ENCODE measurements at places on chromosomes 16 and 17.

DNA sequence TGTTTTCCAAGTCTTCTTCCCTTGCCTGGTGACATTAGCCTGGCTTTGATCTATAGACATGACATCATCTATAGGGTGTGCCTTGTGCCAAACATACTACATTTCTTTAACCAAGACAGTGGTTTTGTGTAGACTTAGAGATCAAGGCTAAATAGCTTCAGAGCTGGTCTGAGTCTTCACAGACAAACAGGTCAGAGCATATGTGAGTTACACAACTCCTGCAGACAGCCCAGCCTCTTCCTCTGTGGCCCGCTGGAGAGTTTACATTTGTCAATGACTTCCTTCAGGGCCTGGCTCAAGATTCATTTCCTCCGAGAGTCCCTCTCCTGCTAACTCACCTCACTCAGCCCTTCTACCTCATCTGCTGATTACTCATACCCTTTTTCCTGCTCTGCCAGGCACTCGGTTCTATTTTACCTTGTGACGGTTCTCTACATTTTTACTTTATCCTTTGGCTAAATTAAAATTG, 73.1 kb upstream of the TANC2 start:
- DNase-seq = no peak

DNA sequence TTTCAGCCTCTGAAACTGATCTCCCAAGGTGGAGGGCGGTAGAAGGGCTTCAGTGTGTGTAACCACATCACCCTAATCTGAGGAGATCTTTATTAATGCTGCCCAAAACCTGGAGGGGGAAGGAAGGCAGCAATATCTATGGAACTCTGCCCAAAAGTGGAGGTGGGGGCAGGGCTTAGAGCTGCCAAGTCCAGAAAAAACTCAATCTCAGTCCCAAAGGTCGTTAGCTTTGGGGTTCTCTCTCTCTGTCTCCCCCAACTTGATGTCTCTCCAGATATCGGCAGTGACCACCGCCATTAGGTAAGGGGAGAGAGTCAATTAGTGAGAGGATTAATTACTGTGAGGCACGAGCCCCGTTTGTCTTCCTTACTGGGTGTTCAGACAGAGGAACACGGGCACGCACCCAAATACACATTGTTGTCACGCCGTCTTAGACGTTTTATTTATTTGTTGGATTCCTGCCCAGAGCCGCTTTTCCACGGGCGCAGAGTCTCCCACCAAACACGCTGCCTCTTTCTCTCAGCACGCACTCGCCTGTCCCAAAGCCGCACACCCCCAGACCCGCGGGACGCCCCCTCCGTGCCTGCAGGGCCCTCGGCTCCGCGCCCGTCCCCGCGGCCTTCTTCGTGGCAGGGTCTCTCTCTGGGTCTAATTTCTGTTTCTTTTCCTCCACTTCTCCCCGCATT, 5.4 kb upstream of the LHX1 start:
- no peak for DNase-seq

- no peak for DNase-seq
Observed at GRCh38 chr17:69170377-69170776, 28.7 kb upstream of the ABCA6 start.

DNA sequence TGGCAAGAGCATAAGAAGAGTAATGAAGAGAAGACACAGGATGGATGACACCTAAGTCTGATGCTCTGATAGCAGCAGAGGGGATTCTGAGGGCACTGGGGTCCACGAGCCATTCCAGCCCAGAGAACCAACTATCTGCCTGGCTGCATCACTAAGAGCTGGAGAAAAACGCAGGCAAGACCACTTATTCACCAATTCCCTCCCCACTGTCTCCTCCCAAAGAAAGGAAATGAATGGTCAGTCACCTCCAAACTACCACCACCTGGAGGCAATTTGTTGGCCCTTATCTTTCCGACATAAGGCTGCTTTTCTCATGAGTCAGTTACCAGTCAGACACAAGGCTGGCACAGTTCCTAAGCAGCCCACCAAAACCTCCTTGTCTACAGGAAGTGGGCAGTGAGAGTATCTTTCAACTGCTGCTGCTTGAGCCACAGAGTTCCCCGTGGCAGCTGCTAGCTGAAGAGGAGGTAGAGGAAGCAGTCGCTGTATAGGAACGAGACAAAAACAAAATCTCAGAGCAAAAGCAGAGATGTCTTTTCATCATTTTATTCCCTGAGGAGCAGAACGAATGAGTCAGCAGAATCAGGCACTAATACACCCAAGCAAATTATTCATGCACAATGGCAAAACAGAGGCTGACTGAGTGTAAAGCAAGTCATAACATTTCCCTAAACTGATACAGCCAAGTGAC, 111.1 kb downstream of the SMG6 start:
- peak; percentile 68 for DNase-seq

DNA sequence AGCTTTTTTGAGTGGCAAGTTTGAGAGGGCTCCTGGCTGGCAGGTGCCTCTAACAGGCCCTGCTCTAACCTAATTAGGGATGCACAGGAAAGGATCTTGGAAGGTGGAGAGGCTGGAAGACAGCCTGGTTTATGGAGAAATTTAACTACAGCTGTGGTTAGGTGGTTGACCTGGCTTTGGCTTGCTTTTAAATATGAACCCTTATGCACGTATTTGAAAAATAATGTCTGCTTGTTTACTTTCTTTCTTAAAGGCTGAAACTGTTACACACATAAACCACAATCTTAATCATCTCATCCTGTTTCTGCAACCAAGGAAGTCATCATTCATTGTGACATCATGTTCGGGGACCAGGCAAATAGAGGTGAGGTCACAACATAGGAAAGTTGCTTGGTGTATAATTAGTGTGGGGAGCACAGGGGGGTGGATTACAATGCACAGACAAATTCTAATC, 23.1 kb upstream of the DHRS13 start:
- no peak for DNase-seq
